Karpas-422 (cell line): ENCODE measurements at places on chromosomes 2 and 18.

- no peak for DNase-seq
These were observed 2.7 kb downstream of the NCL start for GRCh38 chr2:231461516-231461971.

- DNase-seq, result no peak
These were observed 57.8 kb upstream of the LMAN1 start for GRCh38 chr18:59416818-59417217.

DNA sequence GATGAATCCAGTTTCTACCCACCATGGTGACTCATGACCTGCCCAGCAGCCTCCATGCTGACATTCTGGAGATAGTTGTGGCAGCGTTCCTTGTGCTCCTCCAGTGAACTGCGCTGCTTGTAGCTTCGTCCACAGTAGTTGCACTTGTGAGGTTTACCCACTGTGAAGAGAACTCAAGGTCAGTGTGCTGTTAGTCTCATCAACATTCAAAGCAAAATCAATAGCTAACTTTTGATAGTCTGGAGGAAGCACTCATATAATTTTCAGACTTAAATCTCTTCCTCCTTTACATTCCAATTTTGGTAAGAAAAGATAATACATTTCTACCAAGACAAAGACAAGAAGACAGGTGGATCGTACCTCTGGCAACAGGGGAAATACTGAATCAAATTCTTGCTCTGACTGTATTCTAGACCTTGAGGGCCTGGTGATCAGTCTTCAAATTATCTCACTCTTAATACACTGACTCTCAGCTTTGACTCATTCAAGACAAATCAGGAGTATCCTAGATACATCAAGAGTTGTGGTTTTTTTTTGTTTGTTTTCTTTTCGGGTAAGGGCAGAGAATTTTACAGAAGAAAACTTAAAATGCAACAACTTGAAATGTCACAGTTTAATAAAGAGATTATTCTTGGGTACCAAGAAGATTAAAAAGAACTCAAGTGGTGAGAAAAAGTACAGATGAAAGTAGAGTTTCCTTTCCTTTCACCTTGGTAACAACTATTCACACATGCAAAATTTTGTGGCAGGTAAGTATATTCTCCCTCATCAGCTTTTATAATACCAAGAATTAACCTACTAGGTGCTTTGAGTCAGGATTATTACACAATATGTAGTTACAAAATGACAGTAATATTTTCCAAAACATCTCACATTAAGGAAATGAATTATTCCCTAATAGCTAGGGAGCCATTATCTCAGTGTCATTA is 129.2 kb downstream of the IKZF2 start:
- DNase-seq, result no peak

GRCh38 chr18:60943297-60943696 is 389.9 kb upstream of the CDH20 start:
- DNase-seq, result no peak

- no peak for DNase-seq
These were observed at the start of gene SNTG2 for GRCh38 chr2:950080-950966. SNTG2 (plus strand) TSS chr2:950849; CDS start chr2:950997, 148 bp downstream.

DNA sequence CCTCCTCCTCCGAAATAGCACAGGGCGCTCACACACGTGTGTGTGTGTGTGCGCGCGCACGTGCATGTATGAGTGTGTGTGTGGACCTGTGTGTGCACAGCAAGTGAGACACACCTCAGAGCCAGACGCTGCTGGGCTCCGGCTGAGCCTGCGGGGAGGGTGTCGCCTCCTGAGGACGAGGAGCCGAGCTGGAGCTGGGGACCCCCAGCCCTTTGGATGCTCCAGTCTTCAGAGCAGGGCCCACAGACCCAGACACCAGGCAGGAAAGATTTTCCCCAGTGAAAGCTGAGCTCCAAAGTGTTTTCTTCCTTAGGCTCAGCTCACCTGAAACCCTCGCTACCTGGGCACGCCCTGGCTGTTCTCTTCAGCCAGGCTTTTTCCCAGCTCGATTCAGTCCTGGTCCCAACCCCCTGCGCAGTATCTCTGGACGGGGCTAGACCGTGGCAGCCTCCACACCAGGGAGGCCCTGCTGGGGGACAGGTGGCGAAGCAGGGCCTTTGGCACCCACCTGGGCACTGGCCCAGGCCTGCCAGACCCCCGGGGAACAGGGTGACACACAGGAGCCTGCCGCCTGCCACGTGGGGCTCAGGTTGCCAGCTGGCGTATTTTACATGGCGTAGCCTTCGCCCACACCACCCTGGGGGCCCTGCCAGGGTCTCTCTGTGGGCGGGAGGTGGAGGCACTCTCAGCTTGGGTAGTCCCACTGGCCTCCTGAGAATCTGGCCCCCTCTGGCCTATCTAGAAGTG is 36.2 kb downstream of the PDIA6 start:
- DNase-seq, result no peak

GRCh38 chr2:71078624-71079023 is 10.2 kb downstream of the NAGK start:
- DNase-seq, result no peak

- DNase-seq, result no peak
These were observed 214.3 kb downstream of the RIT2 start for GRCh38 chr18:42901161-42901560.
